Nucleus accumbens (tissue), 56 donors: ENCODE measurements at places on chromosomes 2 and 18.

DNA sequence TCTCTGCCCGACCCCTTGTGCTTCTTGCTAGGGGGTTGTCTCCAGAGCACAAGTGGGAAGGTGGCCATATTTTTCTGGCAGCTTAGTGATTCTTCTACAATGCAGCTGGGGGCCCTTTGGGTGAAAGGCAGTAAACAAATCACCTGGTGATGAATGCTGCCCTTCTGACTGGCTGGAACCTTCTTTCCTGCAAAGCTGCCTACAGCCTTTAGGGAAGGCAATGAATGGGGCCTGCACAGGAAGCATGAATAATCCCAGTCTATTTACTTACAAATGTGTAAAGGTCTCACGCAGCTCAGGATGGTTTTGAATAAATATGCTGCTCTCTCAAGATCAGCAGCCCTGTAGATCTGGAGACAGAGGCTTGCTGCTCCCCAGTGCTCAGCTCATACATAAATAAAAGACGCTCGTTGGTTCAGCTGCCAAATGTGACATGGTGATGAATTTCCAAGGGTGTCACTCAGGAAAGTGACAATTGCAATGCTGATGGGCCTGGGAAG lies 289.2 kb downstream of the TDRD15 start:
- no peak for DNase-seq

DNA sequence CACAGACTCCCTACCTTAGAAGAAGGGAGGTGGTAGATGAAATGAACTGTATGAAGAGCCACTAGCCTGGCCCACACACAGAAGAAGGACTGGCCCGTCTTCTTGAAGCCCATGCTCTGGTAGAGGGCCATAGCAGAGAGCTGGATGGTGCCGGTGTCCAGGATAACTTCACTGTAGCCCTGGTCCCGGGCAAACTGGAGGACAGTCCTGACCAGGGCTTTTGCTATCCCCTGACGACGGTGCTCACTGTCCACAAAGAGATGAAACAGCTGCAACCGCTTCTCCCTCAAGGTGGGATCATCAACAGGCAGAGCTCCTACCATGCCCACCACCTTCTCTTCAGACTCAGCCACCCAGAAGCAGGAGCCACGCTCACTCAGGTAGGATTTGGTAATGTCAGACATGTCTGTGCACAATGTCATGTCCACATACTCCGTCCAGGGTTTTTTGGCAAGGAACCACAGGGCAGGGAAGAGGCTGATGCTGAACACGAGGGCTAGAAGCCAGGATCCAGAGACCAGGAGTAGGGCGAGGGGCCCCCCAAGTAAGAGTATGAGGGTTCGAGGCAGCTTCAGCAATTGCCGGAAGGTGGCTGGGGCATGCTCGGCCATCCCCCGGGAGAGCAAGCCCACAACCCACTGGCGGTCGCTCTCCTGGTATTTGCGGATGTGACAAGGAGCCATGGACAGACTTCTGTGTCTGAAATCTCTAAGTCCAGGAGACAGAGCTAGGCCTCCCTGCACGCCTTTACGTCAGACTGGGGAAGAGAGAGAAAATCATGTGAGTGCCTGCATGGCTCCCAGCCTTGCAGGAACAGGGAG lies 1.1 kb downstream of the NAT8 start:
- no peak for DNase-seq

DNA sequence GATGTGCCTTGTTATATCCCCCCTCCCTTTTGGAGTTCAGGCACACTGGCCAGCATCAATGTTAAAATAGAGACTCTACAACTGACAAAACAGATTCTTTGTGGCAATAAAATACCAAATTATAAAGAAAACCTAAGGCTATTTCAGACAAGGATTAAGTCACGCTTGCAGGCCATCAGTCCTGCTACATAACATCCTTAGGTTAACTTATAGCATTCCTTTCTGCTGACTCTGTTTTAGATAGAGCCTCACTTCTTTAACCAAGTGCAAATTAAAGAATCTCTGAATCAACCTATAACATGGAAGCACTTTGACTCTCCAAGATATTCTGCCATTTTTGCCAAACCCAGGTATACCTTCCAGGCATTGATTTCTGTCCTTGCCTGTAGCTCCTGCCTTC lies 784.6 kb downstream of the RNF144A start:
- no peak for DNase-seq

DNA sequence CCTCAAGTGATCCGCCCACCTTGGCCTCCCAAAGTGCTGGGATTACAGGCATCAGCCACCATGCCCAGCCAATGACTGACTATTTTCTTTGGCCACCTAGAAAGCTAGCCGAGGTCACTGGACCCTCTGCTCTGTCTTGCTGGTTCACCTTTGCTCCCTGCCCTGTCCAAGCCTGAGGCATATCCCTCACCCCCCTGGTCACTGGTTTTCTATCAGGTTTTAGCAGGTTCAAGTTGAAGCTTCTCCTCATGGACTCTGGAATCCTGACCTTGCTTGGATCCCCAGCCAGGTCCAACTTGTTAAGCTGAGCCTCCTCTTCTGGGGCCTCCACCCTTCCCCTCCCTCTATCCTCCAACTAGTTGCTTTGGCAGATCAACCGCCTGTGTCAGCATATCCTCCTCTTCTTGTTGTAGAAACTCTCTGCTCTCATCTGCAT lies 33.4 kb downstream of the PAX8 start:
- DNase-seq = no peak

- no peak for DNase-seq
Observed at GRCh38 chr2:222108957-222109585, 189.7 kb downstream of the PAX3 start.

- no peak for DNase-seq
Observed at GRCh38 chr2:101770726-101771125, 73.2 kb downstream of the MAP4K4 start.

DNA sequence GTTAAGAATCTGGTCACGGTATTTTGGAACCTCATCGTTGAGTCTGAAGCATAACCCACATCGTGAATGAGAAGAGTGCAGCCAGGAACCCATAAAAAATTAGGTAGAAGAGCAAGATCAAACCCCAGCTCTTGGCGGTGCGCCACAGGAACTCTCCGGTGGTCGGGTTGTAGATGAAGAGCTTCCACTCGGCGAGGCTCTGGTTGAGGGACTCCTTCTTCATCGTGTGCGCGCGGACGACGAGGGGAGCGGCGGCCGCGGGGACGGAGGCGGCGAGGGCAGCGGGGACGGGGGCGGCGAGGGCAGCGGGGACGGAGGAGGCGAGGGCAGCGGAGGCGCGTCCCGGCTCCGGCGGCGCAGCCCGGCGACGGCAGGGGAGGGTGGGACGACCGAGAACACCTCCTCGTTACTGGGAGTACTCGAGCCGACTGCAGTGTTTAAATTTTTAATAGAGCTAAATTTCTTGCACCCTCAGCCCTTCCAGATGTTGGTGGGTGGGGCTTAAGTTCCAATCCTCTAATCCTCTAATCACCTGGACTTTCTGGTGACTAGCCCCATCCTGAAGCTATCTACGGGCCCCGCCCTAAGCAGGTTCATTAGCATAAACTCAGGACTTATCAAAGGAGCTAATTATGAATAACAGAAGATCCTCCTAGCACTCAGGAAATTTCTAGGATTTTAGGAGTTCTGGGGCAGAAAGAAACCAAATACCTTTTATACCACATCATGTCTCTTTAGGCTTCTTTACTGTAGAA lies 20.4 kb upstream of the PAPOLG start:
- DNase-seq = no peak

DNA sequence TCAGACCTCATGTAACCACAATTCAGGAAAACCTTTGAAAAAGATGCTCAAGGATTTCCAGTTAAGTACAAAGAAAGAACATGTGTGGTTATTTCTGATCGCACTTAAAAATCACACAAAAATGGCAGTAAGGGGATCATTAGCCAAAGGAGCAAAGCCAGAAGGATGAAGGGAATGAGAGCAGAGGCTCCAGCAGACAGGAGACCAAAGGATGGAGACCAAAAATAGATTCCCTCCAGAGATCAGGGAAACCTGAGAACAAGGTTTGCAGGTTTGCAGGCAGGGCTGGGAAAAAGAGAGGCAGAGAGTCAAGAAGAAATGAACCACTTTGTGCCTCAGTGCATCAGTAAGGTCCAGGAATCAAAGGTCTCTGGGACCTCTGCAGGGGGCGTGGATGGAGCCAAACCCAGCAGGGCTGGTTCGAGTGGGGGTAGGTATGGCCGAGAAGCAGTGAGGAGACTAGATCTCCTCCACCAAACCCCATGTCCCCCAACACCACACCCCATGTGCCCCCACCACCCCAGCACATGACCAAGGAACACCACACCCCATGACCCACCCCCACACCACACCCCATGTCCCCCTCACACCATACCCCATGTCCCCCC lies 98.5 kb upstream of the GPC1 start:
- DNase-seq = no peak

DNA sequence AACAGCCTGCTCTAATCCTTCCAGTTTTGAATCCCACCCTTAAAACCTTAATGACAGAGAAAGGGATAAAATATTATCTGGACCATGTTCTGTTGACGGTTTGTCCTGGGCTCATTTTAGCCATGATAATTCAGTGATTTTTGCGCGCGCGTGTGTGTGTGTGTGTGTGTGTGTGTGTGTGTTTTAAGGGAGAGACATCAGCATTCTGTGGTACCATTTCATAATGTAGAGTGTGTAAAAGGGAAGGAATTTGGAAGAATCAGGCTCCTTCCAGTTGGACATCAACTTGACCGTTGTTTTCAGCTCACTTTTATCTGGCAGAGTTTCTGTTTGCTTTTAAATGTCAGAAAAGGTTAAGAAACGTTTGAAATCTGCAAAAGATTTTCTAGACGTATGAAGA lies 535.5 kb downstream of the TNS1 start:
- DNase-seq = no peak

GRCh38 chr2:161981679-161982250 lies 92.2 kb downstream of the DPP4 start:
- no peak for DNase-seq

DNA sequence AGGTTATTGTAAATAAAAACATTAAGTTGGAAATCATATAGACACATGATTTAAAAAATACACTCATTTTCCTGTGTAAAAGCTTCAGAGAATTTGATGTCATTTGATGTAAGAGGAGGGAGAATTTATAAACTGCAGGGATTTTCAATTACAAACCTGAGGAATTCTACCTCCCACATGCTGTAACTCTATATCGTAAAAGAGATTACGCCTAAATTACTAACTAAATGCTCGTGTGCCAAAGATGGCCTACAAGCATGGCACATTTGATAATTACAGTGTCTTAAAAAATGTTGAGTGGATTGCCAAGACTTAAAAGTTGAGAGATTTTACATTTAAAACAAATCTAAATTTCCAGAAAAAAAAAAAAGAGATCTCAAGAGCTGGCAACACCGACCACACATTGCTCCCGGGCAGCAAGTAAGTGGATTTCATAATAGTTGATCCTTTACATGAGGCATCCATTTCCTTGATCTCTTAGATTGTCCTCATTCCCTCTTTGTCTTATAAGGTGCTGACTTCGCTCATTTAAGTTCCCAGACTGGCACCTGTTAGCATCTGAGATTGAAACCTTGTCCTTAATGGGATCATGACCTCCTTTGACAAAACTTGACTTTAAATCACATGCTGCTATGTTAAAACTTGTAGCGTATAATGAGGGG lies 840.3 kb upstream of the ZEB2 start:
- DNase-seq = no peak

- no peak for DNase-seq
Observed at GRCh38 chr2:115389024-115389423, 946.6 kb downstream of the DPP10 start.

- no peak for DNase-seq
Observed at GRCh38 chr18:36402765-36403396, 105.4 kb downstream of the FHOD3 start.

DNA sequence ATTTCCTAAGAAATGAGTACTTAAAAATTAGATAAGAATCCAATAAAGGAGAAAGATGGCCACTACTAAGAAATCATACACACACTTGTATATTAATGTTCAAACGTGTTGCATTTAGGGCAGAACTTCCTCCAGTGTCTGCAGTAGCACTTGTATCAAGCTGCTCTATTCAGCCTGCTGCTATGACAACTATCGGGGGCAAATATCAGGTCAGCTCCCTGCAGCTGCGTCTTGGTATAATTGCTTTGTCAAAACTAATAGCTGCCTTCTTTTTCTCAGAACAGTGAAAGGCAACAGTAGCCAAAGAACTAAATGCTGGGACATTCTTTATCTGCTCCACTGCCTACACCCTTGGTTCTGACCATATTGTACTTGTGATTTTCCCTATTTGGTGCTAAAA lies 300.7 kb downstream of the NOL4 start:
- DNase-seq = no peak

- no peak for DNase-seq
Observed at GRCh38 chr2:72915907-72916742, 1.2 kb upstream of the EMX1 start.

- no peak for DNase-seq
Observed at GRCh38 chr2:152247337-152247695, 71.8 kb upstream of the STAM2 start.

GRCh38 chr2:72891091-72891818 lies 4.0 kb downstream of the SPR start:
- no peak for DNase-seq

DNA sequence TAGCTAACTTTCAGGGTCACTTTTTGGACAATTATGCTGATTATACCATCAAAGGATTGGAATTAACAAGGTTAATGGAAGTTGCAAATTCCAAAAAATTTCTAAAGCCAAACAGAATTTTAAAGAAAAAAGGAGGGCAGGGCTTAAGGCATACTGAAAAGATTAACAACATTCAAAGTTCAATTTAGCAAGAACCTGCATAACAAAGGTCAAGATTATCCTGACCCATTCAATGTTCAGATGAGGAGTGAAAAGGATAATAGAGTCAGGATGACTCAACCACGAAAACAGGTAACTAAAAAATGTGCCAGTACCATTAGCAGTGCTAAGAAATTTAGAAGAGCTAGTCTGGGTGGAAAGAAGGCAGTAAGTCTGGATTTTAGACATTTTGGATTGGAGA lies 139.8 kb upstream of the HNMT start:
- DNase-seq = no peak

- no peak for DNase-seq
Observed at GRCh38 chr2:23625726-23626125, 240.7 kb downstream of the KLHL29 start.

DNA sequence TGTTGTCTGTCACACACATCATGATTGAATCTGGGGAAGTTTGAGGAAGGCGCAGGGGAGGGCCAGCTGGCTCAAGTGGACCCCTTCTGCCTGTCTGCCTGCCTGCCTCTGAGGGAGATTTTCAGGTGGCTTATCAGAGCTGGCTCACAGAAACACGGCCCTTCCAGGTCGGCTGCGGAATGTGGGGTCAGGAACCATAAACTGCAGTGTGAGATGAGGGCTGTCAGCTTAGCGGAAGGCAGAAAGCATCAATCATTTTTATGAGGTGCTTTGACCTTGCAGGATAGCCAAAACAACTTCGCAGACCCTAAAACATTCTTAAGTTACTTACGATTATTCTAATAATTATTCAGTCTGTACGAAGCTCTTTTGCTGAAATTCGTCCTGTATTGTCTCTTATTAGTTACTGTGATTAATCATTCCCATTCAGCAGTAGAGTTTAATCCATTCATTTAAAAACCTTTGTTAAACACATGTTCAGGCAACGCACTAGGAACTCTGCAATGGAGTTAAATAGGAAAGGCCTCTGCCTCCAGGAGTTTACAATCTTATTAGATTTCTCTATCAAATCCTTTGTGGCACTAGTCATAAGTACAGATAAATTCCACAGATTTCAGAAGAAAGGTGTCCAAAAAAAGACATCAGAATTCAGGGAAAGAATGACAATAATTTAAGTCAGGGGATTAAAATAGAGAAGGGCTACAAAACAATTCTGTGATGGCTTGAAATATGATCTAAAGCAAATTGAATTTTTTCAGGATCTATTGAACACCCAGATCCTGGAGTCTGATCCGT lies 371.6 kb downstream of the HRH4 start:
- no peak for DNase-seq

- DNase-seq = no peak
Observed at GRCh38 chr2:219001577-219002394, 8.6 kb upstream of the CRYBA2 start.

GRCh38 chr2:121617042-121617599 lies 32.1 kb downstream of the CLASP1 start:
- DNase-seq = no peak
